CD4-positive, alpha-beta T cell (primary cell): ENCODE measurements at places on chromosomes 4 and X.

- DNase-seq = no peak
Measured at GRCh38 chr4:15368856-15369255, 59.0 kb upstream of the C1QTNF7 start.

DNA sequence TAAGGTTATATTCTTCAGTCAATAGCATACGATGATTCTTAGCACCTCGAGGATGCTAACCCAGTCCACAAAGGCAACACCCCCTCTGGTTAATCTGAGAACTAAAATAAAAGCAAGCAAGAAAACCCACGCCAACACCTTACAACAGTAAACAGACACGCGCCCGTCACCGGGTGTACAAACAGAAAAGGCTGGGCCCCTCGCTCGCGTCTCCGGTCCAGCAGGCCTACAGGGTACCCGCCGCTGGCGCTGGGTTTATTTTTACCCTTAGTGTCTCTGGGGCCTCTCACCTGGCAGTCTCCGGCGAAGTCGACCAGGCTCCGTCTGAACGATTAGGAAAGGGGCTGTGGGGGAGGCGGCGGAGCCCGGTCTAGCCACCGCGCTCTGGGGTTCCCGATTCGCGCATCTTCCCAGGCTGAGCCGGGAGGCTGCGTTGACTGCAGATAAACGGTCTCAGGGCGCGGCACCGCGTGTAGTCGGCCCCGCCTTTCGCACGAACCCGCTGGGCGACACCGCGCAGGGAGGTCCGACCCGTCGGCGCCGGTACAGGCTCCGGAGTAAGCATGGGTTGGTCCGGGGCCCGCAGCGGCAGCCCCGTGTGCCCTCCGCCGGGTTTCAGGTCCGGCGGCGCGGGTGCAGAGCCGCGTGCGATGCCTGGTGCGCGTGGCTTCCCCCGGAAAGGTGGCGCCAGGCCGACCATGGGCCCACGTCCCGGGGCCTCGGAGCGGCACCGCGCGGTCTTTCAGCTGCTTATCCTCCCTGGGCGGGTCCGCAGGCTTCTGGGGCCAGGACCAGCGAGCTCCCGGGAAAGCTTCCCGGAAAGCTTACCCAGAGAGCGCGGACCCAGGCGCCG, 441 bp downstream of the SLC9B2 start:
- DNase-seq = peak; percentile 44

DNA sequence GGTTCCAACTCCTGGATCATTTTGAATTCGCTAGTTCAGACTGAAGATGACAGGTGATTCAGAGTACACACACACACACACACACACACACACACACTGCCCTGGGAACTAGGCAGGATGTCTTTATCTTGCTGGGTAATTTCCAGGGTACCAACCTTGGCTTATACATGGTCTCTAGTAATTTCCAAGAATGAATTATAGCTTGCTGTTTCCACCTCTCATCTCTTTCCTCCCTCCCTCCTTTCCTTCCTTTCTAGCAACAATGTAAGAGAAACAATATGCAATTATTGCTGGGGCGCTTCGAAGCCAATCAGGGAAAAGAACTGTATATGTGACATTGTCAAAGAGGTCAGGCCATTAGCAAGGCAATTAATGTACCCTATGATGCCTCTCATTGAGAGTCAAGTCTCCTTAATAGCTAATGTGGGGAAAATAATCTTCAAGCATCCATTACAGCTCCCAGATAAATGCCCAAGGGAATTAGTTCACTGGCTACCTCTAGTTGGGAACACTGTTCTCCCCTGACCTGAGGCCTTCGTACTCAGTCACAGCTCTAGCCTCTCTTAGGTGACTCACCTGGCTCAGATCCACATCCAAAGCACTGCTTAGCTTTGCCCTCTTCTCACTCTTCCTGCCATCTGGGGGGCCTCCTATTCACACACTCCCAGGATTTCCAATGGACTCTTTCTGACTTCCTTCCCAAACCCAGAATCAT, 311.5 kb downstream of the PPP1R2C start:
- no peak for DNase-seq

DNA sequence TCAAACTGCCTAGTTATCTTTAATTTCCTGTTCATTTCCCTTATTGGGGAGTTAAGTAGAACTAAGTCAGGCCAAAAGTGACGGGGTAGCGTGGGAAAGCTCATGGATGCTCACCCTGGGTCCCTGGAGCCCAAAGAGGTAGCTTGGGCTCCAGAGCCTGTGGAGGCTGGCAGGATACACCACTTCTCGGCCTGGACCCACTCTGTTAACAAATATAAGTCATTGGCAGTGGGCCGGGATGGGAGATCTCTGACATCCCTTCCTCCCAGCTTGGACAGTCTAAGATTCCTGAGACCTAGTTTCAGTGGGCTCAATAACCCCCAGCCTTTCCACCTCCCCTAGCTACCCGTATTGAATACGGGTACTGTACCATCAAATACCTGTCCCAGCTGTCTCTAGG, 106.1 kb downstream of the EFNB1 start:
- DNase-seq = no peak

GRCh38 chr4:15674926-15675325, 6.7 kb upstream of the FAM200B start:
- DNase-seq = no peak

GRCh38 chrX:115134382-115134781, 54.8 kb upstream of the RBMXL3 start:
- no peak for DNase-seq

- no peak for DNase-seq
Measured at GRCh38 chr4:147090486-147090885, 144.8 kb upstream of the TTC29 start.

DNA sequence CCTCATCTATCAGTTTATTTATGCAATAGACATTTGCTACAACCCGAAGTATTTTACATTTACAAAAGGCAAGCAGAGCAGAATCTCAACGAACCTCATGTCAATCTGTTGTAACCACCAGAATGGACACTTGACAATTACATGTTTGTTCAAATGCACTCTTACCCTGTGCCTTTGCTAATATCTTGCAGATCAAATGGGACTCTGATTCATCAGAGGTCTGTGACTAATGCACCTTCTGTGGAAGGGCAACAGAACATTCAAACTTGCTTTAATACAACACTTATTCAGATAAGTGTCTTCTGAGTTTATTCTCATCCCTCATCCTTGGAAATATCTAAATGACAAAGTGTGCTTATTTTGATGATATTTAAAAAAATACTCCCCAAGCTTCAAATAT, 644.7 kb upstream of the PCDH10 start:
- DNase-seq = no peak

- DNase-seq = no peak
Measured at GRCh38 chr4:27218013-27218412, 357.4 kb downstream of the STIM2 start.

GRCh38 chrX:35380808-35381700, 417.1 kb upstream of the MAGEB16 start:
- no peak for DNase-seq

DNA sequence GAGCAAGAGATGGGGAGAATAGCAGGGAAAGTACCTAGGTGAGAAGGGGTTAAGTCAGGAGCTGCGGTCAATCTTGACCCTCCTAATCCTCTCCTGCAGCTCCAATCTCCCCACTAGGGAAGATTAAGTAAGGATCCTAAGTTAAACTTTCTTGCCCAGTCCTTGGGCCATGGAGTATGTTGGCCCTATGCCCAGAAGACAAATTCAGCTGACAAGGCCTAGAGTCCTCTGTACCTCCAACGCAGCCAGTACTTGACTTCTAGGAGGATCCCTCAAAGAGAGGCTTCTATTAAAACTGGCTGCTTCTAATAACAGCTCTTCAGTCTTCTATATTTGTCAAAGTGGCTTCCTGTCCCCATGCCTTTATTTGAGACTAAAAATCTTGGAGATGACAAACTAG, 1.4 kb downstream of the CLDN2 start:
- DNase-seq = no peak

DNA sequence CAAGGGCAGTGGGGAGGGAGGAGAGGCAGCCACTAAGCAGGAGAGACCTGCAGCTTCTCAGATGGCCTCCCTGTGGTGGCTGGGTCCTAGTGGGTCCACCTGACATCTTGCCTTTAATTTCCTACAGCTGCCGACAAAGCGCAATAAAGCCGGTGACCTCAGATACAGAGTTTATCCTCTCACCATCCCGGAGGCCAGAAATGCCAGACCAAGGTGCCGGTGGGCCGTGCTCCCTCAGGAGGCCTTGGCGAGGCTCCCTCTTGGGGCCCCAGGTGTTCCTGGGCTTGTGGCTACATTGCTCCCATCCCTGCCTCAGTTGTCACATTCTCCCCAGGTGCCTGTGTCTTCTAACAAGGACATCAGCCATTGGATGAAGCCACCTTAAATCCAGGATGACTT, 103.0 kb downstream of the ADRA2C start:
- no peak for DNase-seq

- DNase-seq = peak; percentile 45
Measured at GRCh38 chrX:120560405-120560841, 339 bp downstream of the CUL4B start.

DNA sequence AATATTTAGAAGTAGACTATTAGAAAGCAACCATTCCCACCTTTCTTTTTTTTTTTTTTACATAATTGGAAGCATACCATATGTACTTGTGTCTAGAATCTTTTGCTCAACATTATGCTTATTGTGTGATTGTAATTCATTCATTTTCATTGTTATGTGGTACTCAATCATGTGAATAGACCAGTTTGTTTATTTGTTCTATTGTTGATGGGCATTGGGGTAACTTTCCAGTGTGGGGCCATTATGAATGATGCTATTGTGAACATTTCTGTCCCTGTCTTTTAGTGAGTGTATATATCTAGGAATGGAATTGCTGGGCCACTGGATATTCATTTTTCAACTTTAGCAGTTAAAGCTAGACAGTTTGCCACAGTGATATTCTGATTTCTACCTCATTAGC, 62.5 kb upstream of the MCUB start:
- DNase-seq = no peak

- no peak for DNase-seq
Measured at GRCh38 chr4:115076691-115077090, 36.7 kb downstream of the NDST4 start.

DNA sequence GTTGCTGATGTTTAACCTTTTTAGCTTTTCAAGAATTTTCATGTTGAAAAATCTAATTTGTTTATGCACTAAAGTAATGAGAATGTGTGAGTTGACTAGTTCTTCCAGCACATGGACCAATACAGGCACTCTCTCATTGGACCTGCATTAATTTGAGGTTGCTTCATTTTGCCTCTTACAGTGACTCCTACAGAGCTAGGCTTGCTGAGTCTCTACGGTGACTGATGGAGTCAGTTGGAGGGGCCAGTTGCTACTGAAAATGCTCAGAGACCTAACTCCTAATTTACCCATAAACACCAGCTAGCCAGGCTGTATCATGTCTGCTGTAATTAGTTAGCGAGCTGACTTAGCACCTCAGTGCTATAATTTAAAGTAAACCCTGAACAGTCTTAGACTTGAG, 10.9 kb downstream of the MTHFD2L start:
- no peak for DNase-seq

GRCh38 chr4:89307446-89308160, at the start of gene GPRIN3:
Gene GPRIN3, minus strand, starts transcription at chr4:89307800. Its CDS starts 57,690 bp downstream, at chr4:89250110.
- peak; percentile 53 for DNase-seq

- no peak for DNase-seq
Measured at GRCh38 chr4:52873191-52873590, 11.1 kb downstream of the RASL11B start.

- DNase-seq = no peak
Measured at GRCh38 chr4:159684061-159684460, 581.2 kb downstream of the RAPGEF2 start.

GRCh38 chrX:39752815-39753214, 344.9 kb downstream of the BCOR start:
- no peak for DNase-seq

DNA sequence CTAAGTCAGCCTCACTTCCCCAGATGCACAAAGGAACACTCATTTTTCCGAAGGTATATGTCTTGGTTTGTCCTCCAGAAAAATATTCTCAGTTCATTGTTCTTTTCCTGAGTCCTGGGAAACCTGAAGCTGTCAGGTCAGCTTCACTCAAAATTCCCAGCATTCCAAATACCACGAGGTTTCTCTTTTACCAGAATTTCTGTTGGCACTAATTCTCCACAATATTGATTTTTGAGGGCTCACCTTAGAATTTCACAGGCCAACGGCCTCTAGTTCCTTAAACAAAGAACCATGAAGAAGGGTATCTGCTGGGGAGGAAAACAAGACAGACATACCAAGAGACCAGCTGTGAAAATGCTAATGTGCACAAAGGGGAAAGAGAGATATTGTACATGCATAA, 8.0 kb upstream of the MAGEB5 start:
- DNase-seq = no peak

DNA sequence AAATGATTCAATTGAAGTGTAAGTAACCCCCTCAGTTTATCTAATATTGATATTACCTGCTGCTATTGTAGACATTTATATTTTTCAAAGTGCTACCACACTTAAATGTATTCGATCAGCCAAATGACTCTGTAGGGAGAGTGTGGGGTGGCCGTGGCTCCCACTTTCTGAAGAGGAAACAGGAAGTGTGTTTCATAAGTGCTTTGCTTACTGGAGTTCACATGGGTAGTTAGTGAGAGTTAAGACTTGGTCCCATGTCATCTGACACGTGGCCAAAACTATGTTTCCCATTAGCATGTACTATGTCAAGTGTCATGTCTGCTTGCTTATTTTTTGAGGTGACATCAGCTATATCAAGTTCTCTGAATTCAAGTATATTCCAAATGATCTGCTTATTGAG, 308.1 kb upstream of the GATB start:
- DNase-seq = no peak

GRCh38 chr4:153273751-153274150, 69.5 kb downstream of the TRIM2 start:
- DNase-seq = no peak

DNA sequence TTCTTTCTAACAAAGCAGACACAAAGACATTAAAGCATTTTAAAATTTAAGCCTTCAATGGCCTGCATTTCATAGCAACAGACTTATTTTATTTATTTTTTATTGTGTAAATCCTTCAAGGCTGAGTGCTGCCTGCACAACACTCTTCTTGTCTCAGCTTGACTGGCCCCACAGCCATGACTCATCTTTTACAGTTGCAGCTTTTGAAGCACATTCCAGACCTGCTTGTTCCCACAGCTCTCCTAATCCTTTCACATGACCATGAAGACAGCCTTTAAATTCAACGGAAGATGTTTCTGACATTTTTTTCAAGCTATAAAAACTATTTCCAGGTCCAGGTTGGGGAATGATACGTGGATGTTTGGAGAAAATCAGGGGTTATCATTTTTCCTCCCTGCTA, 276.9 kb upstream of the TACR3 start:
- DNase-seq = no peak

DNA sequence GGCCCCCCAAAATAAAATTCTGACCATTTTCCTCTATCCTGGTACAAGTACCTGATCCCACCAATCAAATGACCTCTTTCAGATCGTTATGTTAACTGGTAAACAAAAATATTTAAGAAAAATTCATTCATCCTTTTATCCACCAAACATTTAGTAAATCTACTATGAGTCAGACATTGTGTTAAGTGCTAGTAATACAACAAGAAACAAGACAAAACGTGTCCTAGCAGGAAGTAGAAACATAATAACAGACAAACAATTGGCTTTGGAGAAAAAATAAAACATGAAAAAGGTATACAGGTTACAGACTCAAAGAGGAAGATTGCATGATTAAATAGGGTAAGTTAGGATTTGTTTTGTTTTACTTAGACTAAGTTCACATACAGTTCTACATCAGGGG, 43.7 kb downstream of the ANTXR2 start:
- DNase-seq = no peak

GRCh38 chr4:169018406-169018805, 8.4 kb upstream of the CBR4 start:
- DNase-seq = no peak
